ENCODE measurements at places on chromosomes 1 and 21.

- no peak for DNase-seq
Measured at GRCh38 chr1:160789702-160790611, 6.0 kb upstream of the LY9 start.

- DNase-seq, result no peak
Measured at GRCh38 chr1:116471241-116471640, 98.2 kb downstream of the ATP1A1 start.

GRCh38 chr1:193185901-193186731, at the start of gene B3GALT2:
B3GALT2 (minus strand) TSS chr1:193186613; CDS start chr1:193181562, 5,051 bp downstream.
- DNase-seq, result peak; percentile 43

- DNase-seq, result no peak
Measured at GRCh38 chr1:22402356-22403053, 49.1 kb upstream of the ZBTB40 start.

DNA sequence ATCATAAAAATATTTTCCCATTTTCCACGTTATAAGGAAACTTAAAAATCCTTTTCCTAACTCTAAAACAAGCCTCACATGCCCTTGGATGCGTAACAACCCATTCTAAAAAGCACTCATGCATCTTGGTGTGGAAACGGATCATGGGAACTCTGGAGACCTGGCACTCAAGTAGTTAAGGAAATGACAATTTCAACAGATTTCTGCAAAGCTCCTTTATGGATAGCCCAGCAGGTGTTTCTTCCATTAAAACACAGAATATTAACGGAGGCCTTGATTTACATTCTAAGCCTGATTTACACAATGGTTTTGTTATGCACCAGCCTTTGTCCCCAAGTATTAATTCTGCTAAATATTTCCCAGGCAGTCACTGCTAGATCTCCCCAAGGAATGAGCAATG, 12.9 kb downstream of the PARS2 start:
- DNase-seq, result no peak

DNA sequence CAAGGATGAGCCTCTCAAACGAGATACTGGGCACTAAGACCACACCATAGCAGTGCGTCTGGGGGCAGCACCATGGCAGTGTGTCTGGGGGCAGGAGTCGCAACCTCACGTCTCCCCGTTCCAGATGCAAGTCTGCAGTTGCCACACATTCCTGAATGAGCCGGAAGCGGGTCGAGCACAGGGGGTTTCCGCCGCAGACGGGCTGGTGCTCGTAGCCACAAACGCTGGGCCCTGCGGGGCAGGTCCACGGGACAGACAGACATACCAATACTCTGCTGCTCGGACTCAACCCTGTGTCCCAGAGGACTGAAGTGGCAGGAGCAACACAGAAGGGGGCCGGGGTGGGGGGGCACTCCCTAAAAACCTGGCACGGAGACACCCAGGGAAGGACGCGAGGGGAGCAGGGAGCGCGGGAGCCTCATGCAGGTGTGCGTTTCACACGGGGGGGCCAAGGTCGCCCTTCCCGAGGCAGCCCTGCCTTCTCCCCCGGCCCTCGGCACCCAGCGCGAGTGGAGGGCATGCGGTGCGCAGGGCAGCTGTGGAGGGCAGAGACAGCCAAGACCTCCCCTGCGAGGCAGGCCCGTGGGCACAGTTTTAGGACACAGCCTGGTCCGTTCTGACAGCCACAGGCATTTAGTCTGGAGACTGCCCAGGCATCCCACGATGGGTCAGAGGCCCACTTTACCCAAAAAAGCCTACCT, 24.5 kb downstream of the PTTG1IP start:
- no peak for DNase-seq

Measured in mammary epithelial cell (primary cell).